ENCODE measurements at places on chromosomes 16 and 17.

DNA sequence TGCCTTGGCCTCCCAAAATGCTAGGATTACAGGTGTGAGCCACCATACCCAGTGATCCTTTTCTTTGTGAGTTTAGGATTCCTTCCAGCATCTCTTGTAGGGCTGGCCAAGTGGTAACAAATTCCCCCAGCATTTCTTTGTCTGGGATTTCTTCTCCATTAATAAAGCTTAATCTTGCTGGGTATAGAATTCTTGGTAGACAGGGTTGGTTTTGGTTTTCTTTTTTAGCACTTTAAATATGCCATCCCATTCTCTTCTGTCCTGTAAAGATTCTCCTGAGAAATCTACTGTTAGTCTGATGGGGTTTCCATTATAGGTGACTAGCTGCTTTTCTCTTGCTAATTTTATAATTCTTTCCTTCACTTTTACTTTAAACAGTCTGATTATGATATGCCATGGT is 173.0 kb upstream of the TOM1L1 start:
- DNase-seq: no peak

GRCh38 chr16:89815639-89816348 is 653 bp downstream of the FANCA start:
- no peak for DNase-seq

- no peak for DNase-seq
These were observed 72.1 kb upstream of the RCVRN start for GRCh38 chr17:9977180-9977575.

GRCh38 chr17:74455025-74455545 is 11.3 kb upstream of the CD300A start:
- no peak for DNase-seq

GRCh38 chr17:8186787-8187516 is 3.0 kb downstream of the BORCS6 start:
- peak; percentile 81 for DNase-seq

DNA sequence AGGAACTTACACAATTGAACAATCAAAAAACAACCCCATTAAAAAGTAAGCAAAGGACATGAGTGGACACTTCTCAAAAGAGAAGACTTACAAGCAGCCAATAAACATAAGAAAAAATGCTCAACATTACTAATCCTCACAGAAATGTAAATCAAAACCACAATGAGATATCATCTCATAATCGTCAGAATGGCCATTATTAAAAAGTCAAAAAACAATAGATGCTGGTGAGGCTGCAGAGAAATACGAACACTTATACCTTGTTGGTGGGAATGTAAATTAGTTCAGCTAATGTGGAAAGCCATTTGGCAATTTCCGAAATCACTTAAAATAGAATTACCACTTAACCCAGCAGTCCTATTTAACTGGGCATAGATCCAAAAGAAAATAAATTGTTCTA is 301.9 kb upstream of the KCNJ16 start:
- no peak for DNase-seq

DNA sequence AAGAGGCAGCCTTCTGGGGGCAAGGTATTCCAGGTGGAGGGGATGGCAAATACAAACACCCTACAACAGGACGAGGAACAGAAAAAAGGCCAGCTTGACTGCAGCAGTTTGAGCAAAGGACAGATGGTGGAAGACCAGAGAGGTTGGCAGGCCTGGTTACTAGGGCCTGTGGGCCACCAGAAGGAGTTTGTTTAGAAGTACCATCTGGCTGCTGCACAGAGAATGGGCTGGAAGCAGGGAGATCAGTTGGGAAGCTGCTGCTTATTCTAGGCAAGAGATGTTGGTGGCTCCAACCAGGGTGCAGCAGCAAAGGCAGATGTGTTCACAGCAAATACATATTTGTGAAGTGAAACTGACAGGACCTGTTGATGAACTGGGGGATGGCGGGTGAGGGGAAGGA is 2.9 kb upstream of the YPEL2 start:
- no peak for DNase-seq

- DNase-seq: no peak
These were observed 3.5 kb upstream of the DPEP2NB start for GRCh38 chr16:68019167-68019680.

DNA sequence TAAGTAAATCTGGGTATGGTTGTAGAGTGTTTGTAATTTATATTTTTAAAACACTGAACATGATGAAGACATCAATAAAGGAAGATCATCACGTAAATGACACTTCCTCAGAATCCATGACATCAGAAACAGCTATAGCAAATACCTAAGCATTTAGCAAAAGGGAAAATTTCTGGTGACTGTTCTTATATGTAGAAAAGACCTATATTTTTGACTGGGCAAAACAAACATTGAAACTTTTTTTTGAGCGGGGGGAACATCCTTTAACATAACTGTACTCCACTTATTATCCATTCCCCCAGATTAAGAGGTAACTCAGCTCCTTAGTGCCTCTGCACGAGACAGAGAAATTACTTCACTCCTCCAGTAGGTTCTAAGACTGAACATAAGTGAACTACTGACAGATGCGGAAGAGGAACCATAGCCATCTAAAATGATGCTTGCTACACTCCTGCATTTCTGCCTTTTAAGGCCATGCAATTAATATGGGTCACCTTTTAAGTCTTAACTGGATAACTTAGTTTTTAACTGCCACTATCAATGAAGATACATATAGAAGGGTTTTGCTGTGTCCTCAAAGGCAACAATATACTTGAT is 9.4 kb downstream of the CRYBA1 start:
- DNase-seq: no peak

GRCh38 chr17:79463421-79464317 is 147.2 kb downstream of the RBFOX3 start:
- DNase-seq: no peak

- DNase-seq: no peak
These were observed 8.3 kb upstream of the ST6GALNAC2 start for GRCh38 chr17:76593959-76594358.

- no peak for DNase-seq
These were observed 38.2 kb upstream of the ALDH3A2 start for GRCh38 chr17:19610311-19610710.

- peak; percentile 5 for DNase-seq
These were observed at the start of gene ITGB3 for GRCh38 chr17:47253541-47254402. Gene ITGB3 (plus strand): TSS chr17:47253827. CDS start chr17:47253862, 35 bp downstream.

- DNase-seq: no peak
These were observed 55.5 kb upstream of the GPRC5B start for GRCh38 chr16:19940195-19940594.

- DNase-seq: no peak
These were observed 120.2 kb upstream of the XYLT1 start for GRCh38 chr16:17590711-17591654.

- DNase-seq: no peak
These were observed 5.5 kb upstream of the HOXB8 start for GRCh38 chr17:48620461-48621139.

DNA sequence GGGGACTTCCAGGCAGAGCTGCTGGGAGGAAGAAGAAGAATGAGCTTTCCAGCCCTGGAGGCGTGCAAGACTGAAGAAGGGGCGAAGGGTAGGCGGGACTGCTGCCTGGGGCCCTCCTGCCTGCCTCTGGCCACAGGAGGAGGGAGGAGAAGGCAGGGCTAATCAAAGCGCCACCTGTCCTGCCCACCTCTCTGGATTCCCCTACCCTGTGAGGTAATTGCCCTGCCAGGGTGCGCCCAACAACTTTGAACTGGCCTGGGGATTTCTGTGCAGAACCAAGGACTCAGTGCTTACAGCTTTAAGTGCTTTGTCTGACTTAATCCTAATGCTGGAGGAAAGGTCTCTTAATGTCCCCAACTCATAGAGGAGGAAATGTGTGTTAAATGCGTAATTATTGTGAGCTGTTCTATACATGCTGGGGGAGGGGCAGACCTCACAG is at the start of gene NOXO1:
NOXO1 (minus strand) TSS at position 72 of the 439 bp plus-strand sequence. CDS start 290 bp downstream, outside the sequence.
- DNase-seq: no peak

GRCh38 chr17:40606548-40607353 is 40.9 kb downstream of the SMARCE1 start:
- DNase-seq: no peak

DNA sequence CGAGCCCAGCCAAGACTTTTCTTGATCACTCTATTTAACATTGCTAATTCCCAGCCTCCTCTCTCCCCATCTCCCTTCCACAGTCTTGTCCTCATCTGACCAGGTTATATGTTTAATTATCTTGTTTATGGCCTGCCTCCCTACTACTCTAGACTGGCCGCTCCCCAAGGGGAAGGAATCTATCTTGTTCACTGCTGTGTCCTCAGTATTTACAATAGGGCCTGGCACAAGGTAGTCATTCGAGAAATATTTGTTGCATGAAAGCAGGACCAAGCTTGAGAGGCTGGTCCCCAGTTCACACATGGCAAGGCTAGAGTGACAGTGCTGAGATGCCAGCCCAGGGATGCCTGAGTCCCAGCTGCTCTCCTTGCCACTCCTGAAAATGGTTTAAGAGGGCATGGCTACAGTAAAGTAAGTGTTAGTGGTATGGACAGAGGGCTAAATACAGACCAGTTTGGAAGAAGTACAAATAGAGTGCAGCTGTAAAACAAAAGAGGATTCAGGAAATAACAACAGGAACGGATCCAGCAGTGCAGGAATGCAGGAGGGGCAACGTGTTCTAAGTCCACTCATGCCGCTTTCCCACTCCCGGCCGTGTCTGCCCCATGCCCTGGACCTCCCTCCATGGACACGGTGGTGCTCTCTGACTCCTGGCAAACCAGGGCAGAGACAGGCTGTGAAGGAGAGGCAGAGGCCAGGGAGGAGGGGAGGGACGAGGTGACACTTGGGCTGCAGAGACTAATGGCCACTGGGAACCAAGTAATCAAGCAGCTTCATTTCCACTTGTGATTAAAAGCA is 65.6 kb downstream of the TOM1L2 start:
- DNase-seq: no peak

DNA sequence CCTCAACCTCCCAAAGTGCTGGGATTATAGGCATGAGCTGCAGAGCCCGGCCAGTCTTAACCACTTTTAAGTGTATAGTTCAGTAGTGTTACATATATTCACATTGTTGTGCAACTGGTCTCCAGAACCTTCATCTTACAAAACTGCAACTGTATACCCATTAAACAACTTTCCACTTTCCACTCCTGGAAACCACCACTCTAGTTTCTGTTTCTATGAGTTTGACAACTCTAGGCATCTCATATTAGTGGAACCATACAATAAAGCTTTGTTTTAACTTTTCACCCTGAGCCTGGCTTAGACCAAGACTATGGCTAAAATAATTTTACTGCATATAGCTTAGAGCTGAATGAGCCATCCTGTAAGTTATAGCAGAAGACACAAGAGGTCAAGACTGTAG is 108.0 kb upstream of the GOT2 start:
- no peak for DNase-seq

GRCh38 chr17:42536048-42536371 is at the start of gene NAGLU:
Gene NAGLU (plus strand): TSS chr17:42536241. CDS start chr17:42536273, 32 bp downstream.
- peak; percentile 52 for DNase-seq

GRCh38 chr16:55735120-55735781 is 79.5 kb downstream of the SLC6A2 start:
- DNase-seq: no peak

DNA sequence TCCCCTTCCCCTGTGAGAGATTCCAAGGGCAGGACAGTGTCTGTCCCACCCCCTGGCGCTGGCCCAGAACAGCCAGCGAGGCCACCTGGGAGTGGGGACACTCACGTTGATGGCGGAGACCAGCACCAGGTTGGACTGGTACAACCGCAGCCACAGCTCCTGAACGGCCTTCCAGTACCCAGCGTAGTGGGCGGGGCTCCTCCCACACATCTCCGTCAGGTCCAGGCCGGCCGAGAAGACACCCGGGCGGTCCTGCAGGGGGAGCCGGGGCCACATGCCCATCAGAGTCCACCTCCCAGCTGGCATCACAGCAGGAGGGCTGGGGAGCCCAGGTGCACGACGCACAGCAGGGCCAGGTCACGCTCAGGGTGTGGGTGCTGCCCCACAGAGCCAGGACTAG is 7.1 kb downstream of the ECI1 start:
- DNase-seq: no peak

GRCh38 chr17:77320044-77320440 is 179.3 kb downstream of the SEC14L1 start:
- DNase-seq: no peak

GRCh38 chr16:89221604-89222003 is 4.1 kb downstream of the ZNF778 start:
- DNase-seq: no peak

- no peak for DNase-seq
These were observed 137.7 kb upstream of the CORO6 start for GRCh38 chr17:29760279-29761039.

- no peak for DNase-seq
These were observed 36.7 kb downstream of the AKAP10 start for GRCh38 chr17:19940722-19941464.

- DNase-seq: no peak
These were observed 95.9 kb downstream of the MYH10 start for GRCh38 chr17:8534498-8535188.

DNA sequence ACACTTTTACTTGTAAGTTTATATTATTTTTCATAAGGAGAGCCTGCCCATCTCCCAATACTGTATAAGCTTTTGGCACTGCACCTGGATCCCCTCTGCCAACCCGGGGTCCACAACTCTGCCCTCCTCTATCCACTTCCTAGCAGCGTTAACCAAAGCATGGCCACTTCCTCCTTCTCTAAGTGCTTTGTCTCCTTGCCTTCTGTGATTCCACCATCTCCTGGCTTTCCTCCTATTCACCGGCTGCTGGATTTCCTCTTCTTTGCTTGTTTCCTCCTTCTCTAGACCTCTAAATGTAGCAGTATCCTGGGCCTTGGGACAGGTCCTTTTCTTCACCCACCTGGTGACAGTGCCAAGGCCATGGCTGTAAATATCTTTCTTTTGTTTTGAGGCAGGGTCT is 20.0 kb upstream of the WFIKKN2 start:
- no peak for DNase-seq

GRCh38 chr16:11078812-11079459 is 134.6 kb downstream of the CLEC16A start:
- no peak for DNase-seq

DNA sequence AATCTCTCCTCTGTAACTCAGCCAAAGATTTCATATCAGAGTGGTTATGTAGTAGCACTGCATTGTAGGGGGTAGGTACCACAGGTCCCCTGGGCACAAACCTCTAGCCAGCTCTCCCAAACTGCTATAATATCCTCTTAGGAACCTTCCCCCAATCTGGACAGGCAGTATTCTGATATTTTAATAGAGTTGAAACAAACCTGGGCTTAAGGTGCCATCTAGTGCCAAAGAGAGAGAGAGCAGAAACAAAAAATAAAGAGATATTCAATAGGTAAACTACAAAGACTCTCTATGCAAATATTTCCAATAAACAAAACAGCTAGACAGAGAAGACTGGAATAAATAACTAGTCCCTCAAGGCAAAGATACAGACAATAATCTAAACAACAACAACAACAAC is 1070.0 kb downstream of the CDH11 start:
- no peak for DNase-seq

- DNase-seq: no peak
These were observed at the start of gene QPRT for GRCh38 chr16:29678691-29679267. Gene QPRT (plus strand): TSS chr16:29679180. CDS start chr16:29679198, 18 bp downstream.

DNA sequence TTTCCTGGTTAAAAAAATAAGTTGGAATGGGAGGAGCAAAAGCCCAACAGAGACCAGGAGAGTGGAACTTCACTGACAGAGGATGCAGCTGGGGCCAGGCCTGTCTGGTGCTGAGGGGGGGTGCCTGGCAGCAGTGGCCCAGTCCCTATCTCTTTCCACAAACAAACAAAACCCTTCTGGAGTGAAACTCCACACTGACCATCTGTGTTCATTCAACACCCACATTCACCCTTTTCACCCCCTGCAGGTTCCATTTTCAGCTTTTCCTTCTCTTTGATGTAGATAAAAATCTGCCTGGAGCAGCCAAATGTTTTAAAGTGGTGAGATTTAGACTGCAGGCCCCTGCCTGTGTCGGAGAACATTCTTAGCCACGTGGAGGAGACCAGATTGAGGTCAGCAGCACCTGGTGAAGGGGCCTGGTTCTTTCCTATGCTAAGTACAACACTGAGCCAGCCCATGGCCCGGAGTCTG is 161.4 kb upstream of the CDH11 start:
- no peak for DNase-seq

- DNase-seq: no peak
These were observed 551 bp downstream of the WDR81 start for GRCh38 chr17:1724869-1725641.

All from activated naive CD4-positive, alpha-beta T cell (primary cell).